ENCODE measurements at places on chromosomes 3 and 15.

- no peak for DNase-seq
These were observed 22.8 kb downstream of the TTC14 start for GRCh38 chr3:180624714-180625113.

DNA sequence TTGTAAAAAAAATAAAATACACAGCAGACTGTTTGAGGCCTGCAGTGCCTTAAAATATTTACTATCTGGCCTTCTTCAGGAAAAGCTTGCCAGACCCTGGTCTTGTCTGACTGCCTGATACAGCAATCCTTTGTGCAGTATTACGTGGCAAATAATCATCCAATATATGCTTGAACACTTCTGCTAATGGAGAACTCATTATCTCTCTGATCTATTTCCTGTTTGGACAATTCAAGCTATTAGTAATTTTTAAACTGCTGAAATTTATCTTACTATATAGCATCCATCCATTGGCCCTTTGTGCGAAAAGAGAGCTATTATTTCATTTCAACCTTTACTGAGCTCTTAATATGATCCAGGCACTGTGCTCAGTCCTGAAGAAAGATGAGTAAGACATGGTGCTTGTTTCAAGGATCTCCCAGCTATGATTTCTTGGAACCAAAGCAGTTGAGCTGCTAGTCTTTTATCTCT is 15.9 kb downstream of the ATG7 start:
- DNase-seq = no peak

- no peak for DNase-seq
These were observed 10.1 kb downstream of the MCM2 start for GRCh38 chr3:127608362-127608718.

DNA sequence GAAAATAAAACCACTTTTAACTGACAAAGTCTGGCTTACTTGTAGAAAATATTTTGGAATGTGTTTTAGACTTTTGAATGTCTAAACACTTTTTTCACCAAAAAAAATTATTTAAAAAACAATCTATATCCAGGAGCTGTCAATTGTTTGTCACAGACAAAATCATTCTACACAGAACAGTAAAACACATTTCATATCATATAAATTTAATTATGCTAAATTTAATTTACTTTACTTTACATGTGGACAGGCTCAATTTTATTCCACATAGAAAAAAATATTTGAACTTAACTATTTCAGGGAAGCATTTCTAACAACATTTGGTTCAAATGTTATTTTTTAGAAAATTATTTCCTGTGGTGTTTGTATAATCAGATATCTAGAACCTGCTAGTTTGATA is 1417.0 kb downstream of the ZPLD1 start:
- no peak for DNase-seq

DNA sequence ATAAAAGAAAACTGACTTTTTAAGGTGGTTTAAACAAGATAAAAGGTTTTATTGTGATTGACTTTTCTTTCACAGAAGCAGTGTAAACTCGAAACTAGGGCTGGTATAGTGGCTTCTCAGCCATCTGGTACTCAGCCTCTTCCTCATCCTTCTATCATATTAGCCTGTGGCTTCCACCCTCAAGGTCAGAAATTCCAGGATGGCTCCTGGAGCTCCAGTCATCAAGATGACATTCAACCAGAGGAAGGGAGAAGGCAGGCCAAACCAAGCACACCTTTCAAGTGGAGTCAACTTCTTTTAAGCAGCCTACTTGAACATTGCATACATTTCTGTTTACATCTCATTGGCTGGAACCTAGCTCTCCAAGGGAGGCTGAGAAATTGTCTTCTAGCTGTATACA is 1.3 kb upstream of the MESD start:
- no peak for DNase-seq

DNA sequence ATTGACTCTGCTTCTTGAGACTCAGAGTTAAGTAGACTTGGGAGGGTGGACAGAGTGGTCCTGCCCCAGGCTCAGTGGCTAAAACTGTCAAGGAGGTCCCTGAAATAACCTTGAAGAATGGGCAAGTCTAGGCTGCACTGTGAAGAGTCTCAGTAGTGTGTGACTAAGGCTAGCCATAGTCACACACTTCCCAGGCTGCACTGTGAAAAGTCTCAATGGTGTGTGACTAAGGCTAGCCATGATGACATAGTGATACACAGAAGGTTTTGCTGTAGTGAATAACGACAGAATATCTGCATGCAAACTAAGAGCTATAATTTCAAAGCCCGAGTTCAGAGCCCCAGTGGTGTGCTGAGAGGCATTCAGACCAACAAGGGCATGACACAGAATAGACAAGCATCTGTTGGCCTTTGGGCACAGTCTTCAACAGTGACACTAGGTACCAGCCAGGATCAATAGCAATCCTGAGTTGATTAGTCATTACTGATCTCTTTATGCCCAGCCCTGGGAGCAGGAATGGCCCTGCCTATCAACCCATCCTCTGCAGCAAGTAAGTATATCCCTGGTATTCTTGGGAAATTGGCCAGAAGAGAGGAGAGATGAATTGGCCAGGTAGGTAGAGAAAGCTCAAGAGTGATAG is 72.4 kb upstream of the BBX start:
- no peak for DNase-seq

- DNase-seq = no peak
These were observed 151.5 kb downstream of the B3GALNT1 start for GRCh38 chr3:160953686-160954085.

Measured in 8988T (cell line).